ENCODE measurements at places on chromosomes 7 and 10. TPM values are rescaled to one million over a fixed set of nuclear protein-coding genes. Genes with fewer than 3 reads are reported as not detected.

GRCh38 chr10:29204070-29204800 lies 84.6 kb upstream of the LYZL1 start:
- DNase-seq, result no peak

- DNase-seq, result no peak
Measured at GRCh38 chr10:48599830-48600134, 5.1 kb downstream of the ARHGAP22 start.

DNA sequence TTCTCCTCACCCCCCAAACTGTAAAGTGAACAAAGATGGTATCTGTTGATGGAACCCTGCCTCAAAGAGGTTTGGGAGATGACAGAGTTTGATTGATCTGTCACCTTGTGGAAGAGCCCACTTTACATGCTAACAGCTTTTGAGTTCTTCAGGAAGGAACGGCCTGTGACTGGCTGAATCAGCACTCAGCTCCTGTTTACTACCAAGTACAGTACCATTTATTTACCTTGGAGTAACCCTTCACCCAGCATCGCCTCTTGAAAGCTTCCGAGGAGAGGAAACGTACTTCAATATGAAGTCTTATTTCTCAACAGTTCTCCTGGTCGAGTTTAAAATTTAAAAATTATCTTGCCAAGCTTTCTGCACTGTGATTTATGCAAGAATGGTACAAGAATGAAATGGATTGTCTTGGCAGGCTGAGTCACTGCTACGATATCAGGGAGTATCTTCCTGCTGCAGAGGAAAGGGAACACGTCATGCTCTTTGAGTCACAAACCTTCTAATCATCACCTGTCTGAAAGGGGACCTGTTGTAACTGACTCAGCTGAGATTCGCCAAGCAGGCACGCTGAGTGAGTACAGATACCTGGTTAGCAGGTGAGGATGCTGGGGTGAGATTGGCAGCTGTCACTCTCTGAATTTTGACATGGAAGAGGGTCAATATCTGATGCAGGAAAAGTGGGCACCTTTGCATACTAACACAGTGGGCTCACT lies 30.1 kb downstream of the KLF6 start:
- DNase-seq, result no peak

DNA sequence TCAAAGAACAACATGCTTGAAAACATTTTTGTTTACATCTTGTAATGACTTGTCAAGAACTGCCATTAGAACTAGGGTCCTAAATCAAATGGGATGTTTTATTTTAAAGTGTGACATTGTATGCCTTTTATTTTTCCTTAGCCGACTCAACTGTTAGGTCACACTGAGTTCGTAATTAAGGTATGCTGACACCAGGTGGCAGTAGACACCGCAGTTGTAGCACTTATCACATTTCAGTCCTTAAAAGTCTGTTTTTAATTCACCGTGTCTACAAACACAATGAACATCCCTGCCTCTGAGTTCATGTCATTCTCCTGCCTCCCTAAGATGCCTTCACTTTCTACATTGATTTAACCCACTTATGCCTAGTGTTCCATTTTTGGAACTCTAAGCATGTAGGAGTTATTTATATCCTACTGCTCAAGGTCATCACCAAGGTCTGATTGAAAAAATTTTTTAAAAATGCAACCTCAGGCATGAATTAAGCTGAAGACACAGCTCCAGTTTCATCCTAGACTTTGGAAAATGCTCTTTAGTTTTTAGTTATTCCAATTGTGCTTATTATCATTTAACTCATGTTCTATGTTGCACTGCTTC lies 186.1 kb downstream of the BMPER start:
- no peak for DNase-seq

DNA sequence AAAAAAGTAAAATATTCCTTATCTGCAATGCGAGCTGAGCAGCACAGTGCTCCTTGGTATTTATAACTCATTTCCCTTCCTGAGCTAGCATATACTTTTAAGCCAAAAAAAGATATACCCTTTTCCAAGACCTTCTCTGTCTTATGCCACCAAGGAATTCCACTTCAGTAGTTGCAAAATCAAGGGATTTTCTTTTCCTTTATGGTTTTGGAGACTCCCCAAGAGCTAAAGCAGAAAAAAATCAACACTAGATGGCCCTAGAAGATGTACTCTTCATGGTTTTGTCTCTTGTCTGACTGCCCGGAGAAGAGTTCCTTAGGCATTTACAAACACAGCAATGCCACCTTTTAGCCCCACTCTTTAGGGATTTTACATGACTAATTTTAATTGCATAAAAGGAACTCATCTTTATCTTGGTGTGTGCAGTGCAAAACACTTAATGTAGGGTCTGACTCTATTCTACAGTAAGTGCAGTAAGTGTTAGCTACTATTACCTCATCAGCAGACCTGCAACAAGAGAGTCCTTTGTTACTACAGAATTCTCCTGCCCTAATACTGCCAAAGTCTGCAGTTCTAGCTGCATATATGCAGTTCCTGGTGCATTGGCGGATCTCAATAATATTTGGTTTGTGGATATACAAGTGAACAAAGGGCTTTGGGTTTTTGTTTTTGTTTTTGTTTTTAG lies 443.3 kb downstream of the GFRA1 start:
- no peak for DNase-seq

DNA sequence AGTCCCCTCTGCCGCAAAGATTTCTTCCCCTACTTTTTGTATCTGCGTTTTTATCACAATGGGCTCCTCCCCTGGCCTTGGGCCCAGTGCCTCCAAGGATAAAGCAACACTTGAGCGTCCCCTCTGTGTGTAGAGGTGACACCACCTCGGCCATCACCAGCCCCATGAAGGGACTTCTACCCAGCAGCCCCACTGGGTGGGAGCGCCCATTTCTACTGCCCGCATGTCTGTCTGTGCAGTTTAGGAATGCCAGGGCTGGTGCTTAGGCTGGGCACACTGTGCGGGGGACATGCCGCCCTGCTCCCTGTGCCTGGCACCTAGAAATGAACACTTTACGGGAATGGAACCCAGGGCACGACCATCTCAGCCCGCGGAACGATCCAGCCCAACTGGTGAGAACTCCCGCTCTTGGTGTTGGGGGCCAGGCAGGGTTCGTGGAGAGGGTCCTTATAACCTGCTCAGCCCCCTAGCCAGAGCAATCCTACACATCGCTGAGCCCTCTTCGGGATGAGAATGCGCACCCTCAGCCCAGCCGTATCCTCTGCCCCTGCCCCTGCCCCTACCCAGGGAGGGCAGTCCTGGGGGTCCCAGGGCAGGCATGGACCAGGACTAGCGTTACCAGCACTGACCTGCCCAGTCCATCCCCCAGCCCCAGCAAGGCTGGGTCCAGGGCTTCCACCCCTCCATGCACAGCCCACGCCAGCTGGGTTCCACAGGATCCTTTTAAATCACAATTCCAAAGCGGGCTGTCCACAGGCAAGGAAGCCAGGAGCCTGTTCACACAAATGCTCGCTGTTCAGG lies 12.8 kb downstream of the CRYGN start:
- DNase-seq, result no peak

ZNF680 gene
- total RNA-seq, result 4.8 TPM

PPP1R17 gene
- not detected for total RNA-seq

Data from activated T-cell treated with anti-CD3 and anti-CD28 coated beads, Interleukin-2, amount 50 U/mL, for 4 hours (primary cell).